ENCODE measurements at places on chromosomes 7 and 10. TPM values are rescaled to one million over a fixed set of nuclear protein-coding genes. Genes with fewer than 3 reads are reported as not detected.

Gene HYAL4
- 0.21 TPM for total RNA-seq

Gene TTYH3
- total RNA-seq, result 166 TPM

Gene ZNF12
- 30.9 TPM for total RNA-seq

Gene SEPTIN7
- 156 TPM for total RNA-seq

Gene GPR15LG
- total RNA-seq, result 0.70 TPM

Gene CARD11
- 43.1 TPM for total RNA-seq

Gene GDF10
- total RNA-seq, result 0.57 TPM

Gene TRPV5
- not detected for total RNA-seq

Gene FAM25A
- total RNA-seq, result not detected
